Right cardiac atrium (tissue), 5 donors: ENCODE measurements at places on chromosomes 5 and 9.
A peak's percentile ranks its signal among the peaks of the same experiment; 100 is the strongest.

DNA sequence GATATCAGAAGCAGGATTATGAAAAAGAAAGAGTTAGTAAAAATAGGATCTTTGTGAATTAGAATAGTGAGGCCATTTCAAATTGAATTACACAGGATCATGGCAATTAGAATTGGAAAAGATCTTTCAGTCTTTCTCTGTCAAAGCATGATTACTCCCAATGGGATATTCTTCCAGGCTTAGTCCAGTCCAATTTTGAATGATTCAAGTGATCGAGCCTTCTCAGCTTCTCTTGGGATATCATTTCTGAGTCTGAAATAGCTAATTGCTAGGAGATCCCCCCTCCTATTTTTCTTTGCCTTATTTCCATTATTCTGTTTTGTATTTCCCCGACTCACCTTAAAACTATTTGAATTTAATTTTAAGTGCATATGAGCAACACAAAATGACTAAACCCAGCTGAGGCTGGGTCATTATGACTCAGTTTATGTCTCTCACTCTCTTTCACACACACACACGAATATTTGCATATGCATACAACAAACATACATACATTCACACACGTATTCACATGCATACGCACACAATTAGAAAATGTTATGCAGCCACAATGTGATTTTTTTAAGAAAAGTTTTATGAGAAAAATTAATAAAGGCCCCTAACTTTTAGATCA, 34.8 kb upstream of the EFNA5 start:
- DNase-seq = no peak

DNA sequence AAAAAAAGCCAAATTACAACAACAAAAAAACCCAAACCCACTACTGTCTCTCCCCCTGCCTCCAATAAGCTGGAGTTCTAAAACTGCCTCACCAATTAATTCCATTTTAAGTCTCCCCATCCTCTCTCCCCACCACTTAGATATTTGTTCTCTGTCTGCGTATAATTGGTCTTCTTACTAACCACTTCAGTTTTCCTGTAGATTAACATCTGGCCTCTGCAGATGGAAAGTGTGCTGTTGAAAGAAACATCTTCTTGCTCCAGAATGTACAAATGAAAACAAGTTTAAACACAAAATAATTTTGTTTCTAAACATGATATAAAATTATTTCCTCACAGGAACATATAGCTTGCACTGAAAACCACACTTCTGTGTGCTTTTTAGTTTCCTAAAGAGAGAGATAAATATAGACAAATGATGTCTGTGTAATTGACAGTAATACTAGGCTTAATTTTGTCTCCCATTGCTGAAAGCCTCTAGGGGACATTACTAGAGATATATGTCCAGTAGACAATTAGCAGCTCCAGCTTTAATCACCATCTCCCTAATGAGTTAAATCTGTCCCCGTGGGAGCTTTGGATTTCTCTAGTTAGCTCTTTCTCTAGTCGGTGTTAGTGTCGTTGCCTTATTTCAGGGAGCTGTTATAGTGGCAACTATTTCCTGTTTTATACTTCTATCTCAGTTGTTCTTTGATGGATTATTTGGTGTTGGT, 164.0 kb downstream of the ARHGAP26 start:
- DNase-seq = no peak

DNA sequence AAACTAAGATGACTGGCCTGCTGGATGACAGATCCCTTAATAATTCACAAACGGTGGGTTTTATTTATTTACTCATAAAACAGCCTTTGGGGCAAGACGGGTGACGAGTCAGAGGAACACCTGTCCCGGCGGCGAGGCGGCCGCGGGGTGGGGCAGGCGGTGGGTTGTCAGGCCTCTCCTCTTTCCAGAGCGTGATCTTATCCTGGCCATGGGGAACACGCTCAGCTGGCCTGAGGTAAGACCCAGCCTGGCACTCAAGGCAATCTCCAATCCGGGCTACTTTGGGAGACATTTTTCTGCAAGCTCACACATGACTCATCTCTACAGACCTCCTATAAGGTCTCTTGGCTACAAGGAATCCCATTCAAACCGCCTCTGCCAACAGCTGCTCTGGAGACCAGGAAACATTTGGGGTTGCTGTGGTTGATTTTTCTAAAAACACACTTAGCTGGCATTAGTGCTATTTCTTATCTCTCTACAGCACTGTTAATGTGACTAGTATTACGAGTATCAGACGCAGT, 6.3 kb downstream of the RAPGEF1 start:
- peak; percentile 60 for DNase-seq

DNA sequence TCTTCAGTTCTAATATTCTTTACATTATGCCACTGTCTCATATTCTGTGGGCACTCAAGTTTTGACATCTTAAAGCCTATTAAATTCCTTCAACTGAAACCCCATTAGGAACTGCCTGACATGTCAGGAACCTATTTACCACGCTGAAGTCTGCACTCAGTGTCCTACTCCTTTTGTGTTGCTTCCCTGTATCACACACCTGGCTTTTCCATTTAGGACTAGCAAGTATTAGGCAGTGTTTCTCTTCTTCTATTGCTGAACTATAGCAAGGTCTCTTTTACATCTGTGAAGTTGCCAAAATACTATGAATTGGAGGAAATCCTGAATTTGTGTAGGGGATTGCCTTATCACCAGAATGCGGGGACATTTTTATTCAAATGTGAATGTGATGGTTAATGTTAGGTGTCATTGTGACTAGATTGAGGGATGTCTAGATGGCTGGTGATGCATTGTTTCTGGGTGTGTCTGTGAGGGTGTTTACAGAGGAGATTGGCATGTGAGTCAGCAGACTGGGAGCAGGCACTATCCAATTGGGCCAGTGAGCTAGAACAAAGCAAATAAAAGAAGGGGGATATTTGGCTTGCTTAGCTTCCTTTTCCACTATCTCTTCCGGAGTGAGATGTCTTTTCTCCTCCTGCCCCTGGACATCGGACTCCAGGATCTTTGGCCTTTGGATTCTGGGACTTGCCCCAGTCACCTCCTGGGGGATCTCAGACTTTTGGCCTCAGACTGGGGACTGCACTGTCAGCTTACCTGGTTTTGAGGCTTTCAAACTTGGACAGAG, 21.2 kb upstream of the VCAN start:
- no peak for DNase-seq

DNA sequence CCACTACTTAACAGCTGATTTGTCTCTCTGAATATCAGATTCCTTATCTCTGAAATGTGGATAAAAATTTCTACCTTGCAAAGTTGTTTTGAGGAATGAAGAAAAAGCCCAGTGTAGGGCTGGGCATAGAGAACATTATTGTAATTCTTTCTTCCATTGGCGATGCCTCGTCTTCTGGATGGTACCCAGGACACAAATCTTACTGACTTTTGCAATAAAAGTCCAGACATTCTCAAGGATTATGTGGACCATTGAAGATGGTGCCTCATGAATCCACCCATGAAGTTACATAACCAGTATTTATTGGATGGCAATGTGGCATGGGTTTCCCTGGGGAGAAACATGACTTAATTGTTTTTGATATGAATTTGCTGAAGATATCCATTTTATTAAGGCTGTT, 33.1 kb downstream of the NNT start:
- no peak for DNase-seq

- DNase-seq = no peak
Observed at GRCh38 chr5:129400395-129400983, 59.6 kb upstream of the ADAMTS19 start.
